ENCODE measurements at places on chromosomes 6 and 20. TPM values are rescaled to one million over a fixed set of nuclear protein-coding genes. Genes with fewer than 3 reads are reported as not detected.
A peak's percentile ranks its signal among the peaks of the same experiment; 100 is the strongest.

Gene C6orf163
- total RNA-seq, result 1.5 TPM

DNA sequence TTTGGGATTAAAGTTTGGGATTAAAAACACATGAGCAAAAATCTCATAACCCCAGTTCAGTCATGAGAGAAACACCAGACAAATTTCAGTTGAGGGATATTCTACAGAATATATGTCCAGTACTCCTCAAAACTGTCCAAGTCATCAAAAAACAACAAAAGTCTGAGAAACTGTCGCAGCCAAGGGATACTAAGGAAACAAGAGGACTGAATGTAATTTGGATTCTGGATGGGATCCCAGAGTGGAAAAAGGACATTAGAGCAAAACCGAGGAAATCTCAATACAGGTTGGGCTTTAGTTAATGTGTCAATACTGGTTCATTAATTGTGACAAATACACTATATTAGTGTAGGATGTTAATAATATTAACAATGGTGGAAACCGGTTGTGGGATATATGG, 219.3 kb downstream of the BCKDHB start:
- no peaks in the 10 kb centered on the region for H3K27me3 ChIP-seq
- DNase-seq, result no peak
- no peak overlapping the region for H3K4me3 ChIP-seq
- H3K36me3 ChIP-seq, result no peaks in the 10 kb centered on the region
- H3K27ac ChIP-seq, result no peak overlapping the region

- no peak for DNase-seq
- no peaks in the 10 kb centered on the region for H3K36me3 ChIP-seq
- peaks cover 10% of the 10 kb centered on the region for H3K27me3 ChIP-seq
- no peak overlapping the region for H3K27ac ChIP-seq
- H3K4me3 ChIP-seq, result no peak overlapping the region
- no peaks in the 10 kb centered on the region for H3K4me1 ChIP-seq
These were observed 185.9 kb downstream of the ESR1 start for GRCh38 chr6:151993364-151993763.

DNA sequence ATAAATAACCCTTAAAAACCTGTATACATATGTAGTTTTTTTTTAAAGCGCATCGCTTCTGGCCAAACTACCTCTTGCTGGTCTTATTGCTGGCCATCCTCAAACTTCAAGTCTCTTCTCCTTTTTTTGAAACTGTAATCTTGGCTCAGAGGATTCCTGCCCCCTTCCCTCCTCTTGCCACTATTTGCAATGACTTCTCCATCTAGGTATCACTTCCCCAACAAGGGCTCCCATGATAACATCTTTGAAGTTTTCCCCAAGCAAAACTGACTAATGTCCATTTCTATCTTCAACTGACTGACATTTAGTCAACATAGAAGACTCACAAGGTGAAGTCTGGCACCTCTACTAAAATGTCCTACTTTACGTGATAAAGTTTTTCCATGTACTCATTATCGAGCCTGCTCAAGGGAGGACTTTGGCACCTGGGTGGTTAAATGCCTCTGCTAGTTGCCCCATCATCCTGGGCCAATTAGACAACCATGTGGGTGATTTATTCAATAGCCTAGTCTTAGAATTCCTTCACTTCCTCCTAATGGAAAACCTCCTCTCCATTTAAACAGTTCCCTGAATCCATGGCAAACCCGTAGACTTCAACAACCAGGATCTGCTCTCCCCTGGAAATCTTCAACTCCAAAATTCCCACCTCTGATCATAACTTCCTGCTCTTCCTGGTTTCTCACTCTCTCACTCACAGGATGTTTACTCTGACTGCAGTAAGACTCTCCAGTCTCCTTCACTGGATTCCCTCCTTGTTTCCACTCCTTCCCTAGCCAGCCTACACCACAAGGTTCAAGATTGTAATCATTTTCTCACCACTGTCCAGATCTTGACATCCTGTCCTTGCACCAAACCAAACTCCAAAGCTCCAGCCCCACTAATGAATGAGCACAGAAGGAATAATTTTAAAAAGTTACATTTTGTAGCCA, 9.4 kb upstream of the PLAGL1 start:
- H3K4me1 ChIP-seq, result peaks cover 3% of the 10 kb centered on the region
- peaks cover 5% of the 10 kb centered on the region for H3K27me3 ChIP-seq
- no peak overlapping the region for H3K27ac ChIP-seq
- no peak overlapping the region for H3K4me3 ChIP-seq

DNA sequence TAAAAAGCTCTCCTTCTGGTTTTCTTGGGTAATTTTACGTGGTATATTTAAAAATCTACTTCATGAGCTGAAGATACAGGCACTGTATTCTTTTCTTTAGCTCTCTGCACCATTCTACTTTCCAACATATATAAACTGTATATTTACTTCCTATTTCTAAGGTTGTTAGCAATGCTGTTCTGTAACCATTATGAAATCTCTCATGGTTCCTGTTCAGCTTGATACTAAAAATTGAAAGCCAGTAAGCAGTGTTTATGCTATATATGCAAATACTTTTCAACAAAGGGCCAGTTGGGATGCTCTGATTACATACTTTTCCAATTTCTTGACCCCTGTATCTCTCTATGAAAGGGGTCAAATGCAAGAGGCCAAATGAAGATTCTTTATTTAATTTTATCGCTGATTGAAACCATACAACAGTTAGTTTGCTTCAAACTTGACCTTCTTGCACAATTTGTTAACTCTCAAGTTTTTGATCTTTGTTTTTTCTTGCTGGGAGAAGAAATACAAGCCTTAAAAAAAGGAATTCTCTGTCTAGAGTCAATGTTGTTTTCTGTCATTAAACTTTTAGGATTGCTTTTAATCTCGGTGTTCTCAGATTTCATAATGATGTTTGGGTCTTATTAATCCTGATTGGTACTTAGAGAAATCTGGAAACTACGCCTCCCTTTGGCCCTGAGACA, 223.2 kb downstream of the PRL start:
- no peak for DNase-seq
- H3K27me3 ChIP-seq, result no peaks in the 10 kb centered on the region
- H3K36me3 ChIP-seq, result no peaks in the 10 kb centered on the region
- no peak overlapping the region for H3K27ac ChIP-seq
- no peak overlapping the region for H3K4me3 ChIP-seq

Gene C20orf202
- not detected for total RNA-seq

- H3K27me3 ChIP-seq, result peaks cover 28% of the 10 kb centered on the region
- peaks cover 8% of the 10 kb centered on the region for H3K4me1 ChIP-seq
- H3K36me3 ChIP-seq, result peaks cover 4% of the 10 kb centered on the region
- no peak overlapping the region for H3K4me3 ChIP-seq
- no peak for DNase-seq
These were observed 33.0 kb upstream of the CDH22 start for GRCh38 chr20:46341074-46342009.

DNA sequence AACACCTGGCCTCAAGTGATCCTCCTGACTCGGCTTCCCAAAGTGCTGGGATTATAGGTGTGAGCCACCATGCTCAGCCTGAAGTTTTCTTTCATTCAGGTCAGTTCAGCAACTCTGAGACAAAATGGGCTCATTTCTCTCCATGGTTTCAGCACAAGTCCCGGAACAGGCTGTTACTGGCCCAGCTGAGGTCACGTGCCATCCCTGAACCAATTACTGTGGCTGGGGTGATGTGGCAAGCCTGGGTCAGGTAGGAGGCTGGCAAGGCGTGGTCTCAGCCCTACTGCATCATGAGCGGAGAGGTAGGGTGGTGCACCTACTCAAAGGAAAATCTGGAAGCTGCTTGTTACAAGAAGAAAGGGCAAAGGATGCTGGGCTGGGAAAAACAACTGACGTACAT, 326.4 kb downstream of the KIF16B start:
- H3K36me3 ChIP-seq, result no peaks in the 10 kb centered on the region
- no peak overlapping the region for H3K27ac ChIP-seq
- no peak for DNase-seq
- H3K4me3 ChIP-seq, result no peak overlapping the region
- H3K27me3 ChIP-seq, result no peaks in the 10 kb centered on the region

Gene KCNQ5
- 11.8 TPM for total RNA-seq

GRCh38 chr6:73377225-73377624, 7.5 kb upstream of the OOEP start:
- DNase-seq, result no peak
- no peaks in the 10 kb centered on the region for H3K4me1 ChIP-seq
- no peaks in the 10 kb centered on the region for H3K27me3 ChIP-seq
- H3K36me3 ChIP-seq, result no peaks in the 10 kb centered on the region
- no peak overlapping the region for H3K27ac ChIP-seq
- no peak overlapping the region for H3K4me3 ChIP-seq

DNA sequence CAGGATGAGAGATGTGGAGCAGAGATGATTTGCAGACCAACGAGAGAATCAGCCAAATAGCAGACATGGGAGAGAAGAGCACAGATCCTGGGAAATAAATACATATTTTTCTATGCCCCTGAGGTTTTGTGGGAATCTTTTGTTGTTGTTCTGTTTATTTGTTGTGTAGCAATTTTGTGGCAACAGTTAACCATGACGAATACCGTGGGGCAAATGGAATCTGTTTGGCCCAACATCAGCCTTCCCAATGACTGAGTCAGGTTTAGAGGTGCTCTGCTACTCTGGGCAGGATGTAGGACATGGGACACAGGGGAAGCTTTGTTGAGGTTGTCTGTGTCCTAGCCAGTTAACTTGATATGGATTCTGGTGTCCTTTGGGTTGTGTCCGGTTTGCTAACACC, 7.9 kb upstream of the SLC2A10 start:
- H3K36me3 ChIP-seq, result no peaks in the 10 kb centered on the region
- peaks cover 21% of the 10 kb centered on the region for H3K27me3 ChIP-seq
- no peaks in the 10 kb centered on the region for H3K4me1 ChIP-seq
- DNase-seq, result no peak
- H3K4me3 ChIP-seq, result no peak overlapping the region

- no peaks in the 10 kb centered on the region for H3K4me1 ChIP-seq
- H3K36me3 ChIP-seq, result no peaks in the 10 kb centered on the region
- no peak overlapping the region for H3K4me3 ChIP-seq
- no peak overlapping the region for H3K27ac ChIP-seq
- DNase-seq, result no peak
These were observed 145.4 kb downstream of the FOXA2 start for GRCh38 chr20:22438926-22439325.

Gene CRISP3
- not detected for total RNA-seq

Gene ALDH8A1
- total RNA-seq, result 0.47 TPM

DNA sequence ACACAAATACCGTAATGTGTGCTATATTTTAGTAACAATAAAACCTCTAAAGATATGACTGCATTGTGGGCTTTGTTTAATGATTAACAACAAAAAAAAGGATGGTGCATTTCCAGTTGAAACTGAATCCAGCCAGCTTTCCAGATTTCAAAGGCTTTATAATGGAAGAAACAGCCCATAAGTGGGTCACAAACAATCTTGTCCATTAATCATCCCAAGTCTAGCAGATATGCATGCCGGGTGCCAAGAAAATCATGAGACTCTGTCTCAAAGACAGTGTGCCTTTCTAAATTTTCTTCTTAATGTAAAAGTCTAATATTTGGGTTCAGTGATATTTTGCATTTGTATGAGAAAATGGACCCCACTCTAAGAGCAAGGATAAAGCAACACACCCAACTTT, 20.6 kb upstream of the LAMP5 start:
- no peaks in the 10 kb centered on the region for H3K4me1 ChIP-seq
- no peak overlapping the region for H3K4me3 ChIP-seq
- H3K27me3 ChIP-seq, result no peaks in the 10 kb centered on the region

DNA sequence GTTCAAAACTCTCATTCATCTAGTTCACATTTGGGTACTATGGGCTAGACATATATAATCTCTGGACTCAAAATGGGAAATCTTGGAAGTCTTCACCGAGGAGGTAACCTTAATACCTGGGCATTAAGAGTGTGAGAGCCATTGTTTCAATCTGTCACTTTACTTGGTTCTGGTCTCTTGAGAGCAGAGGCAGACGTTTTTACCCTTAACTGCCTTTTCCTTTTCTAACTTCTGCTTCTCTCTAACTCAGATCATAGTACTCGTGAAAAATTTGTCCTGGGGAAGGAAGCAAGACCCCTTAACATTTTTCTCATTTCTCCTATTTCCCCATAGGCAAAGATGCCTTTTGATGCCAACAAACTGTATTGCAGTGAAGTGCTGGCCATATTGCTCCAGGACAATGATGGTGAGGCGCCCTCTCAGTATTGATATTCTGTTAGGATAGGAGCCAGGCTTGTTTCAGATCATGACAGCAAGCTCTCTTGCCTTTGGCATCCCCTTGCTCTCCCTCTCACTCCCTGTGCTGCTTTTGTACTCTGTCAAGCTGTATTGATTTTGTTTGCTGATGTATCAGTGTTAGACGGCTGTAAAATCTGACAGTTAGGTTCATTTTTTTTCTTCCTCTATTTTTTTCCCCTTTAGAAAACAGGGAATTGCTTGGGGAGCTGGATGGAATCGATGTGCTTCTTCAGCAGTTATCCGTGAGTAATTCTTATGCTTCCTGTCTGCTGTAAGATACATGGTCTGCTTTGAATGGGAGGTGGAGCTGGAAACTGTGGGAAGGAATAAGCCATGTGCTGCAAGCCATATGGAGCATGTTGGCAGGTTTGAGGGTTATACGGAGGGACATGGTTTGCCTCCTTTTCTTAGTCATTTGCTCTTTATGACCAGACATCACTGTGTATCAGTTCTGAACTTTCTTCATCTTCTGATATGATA, 83.5 kb downstream of the CTNNBL1 start:
- DNase-seq, result no peak
- peaks cover 34% of the 10 kb centered on the region for H3K36me3 ChIP-seq
- H3K27me3 ChIP-seq, result no peaks in the 10 kb centered on the region

Gene ZNF391
- 1.1 TPM for total RNA-seq

- H3K27ac ChIP-seq, result peak overlapping the region; percentile 95
- H3K4me3 ChIP-seq, result no peak overlapping the region
- H3K36me3 ChIP-seq, result no peaks in the 10 kb centered on the region
- no peak for DNase-seq
- H3K4me1 ChIP-seq, result peaks cover 18% of the 10 kb centered on the region
These were observed 98.1 kb upstream of the TNFAIP3 start for GRCh38 chr6:137768935-137769334.

- peaks cover 14% of the 10 kb centered on the region for H3K36me3 ChIP-seq
- no peaks in the 10 kb centered on the region for H3K27me3 ChIP-seq
- peak; percentile 30 for DNase-seq
- H3K27ac ChIP-seq, result peak overlapping the region; percentile 19
- H3K4me3 ChIP-seq, result no peak overlapping the region
- H3K4me1 ChIP-seq, result peaks cover 24% of the 10 kb centered on the region
These were observed 27.1 kb downstream of the MRPL14 start for GRCh38 chr6:44100088-44100550.

DNA sequence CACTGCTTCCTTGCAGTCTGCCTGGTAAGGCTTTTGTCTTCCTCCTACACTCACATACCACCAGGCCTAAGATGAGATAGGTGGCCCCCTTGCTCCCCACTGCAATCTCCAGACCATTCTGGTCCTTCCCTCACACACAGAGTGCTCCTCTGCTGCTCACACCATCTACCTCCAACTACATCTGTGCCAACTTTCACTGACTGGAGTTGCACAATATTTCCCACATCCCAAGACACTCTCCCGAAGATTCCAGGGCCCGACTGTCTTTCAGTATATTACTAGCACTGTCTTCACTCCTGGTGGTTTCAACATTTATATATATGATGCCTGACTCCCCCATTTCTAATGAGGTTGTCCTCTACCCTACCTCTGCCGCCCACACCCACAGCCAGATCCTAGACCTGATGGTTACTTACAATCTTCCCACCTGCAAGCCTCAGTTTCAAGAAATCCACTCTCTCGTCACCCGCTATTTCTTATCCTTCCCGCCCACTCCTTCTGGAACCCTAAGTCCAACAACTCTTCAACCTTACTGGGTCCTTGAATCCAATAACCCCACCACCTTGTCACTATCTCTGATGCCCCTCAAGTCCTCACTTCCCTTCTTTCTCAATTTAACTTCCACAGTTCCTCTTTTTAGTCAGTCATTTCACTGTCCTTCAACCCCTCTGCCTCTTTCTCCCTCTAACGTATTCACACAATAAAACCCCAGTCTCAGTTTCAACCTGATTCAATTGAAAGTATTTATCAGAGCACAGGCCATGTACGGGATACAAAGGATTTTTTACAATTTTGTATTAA, 21.6 kb downstream of the RALGAPA2 start:
- H3K4me3 ChIP-seq, result no peak overlapping the region
- H3K27ac ChIP-seq, result no peak overlapping the region
- no peaks in the 10 kb centered on the region for H3K27me3 ChIP-seq
- peaks cover 6% of the 10 kb centered on the region for H3K4me1 ChIP-seq
- H3K36me3 ChIP-seq, result no peaks in the 10 kb centered on the region

Data from activated CD8-positive, alpha-beta T cell treated with anti-CD3 and anti-CD28 coated beads, Interleukin-2, amount 10 ng/mL, durations not matched to agents 7 days and 5 days (primary cell).